Activated T-cell treated with anti-CD3 and anti-CD28 coated beads, Interleukin-2, amount 50 U/mL, for 1 hour (primary cell): ENCODE measurements at places on chromosomes 12 and 14.
A peak's percentile ranks its signal among the peaks of the same experiment; 100 is the strongest.

DNA sequence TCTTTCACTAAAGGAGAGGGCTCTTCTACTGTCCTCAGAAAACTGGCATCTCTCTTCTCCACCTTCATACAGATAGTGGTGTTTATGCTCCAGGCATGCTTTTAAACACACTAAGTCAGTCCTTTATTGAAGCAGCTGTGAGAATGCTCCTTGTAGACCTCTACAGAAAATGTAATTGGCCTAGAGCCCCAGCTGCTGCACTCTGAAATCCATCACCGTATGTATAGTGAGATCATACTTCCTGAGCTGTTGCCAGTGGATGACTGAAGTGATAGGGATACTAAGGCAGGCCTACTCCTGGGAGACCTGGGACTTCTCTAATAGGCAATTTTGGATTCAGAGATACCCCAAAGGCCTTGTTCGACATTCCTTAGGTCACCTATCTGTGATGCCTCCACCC lies 535.4 kb downstream of the RPS29 start:
- DNase-seq: no peak

DNA sequence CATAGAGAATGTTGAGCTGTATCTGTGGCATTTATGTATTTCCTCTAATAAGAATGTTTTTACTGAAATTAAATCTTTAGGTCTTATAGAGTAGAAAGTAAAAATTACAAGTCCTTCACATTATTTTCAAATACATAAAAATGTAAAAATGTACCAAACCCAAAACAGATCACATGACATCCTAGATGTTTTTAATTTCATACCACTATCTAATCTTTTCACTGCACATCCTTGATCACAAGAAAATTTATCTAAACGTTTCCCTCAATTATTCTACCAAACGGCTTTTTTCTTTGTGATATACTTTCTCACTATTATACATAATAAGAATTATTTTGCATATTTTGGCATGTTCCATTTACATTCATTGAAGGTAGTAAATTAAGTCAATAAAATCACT lies 18.3 kb downstream of the SGPP1 start:
- no peak for DNase-seq

GRCh38 chr14:40265096-40265495 lies 832.9 kb upstream of the FBXO33 start:
- DNase-seq: no peak

DNA sequence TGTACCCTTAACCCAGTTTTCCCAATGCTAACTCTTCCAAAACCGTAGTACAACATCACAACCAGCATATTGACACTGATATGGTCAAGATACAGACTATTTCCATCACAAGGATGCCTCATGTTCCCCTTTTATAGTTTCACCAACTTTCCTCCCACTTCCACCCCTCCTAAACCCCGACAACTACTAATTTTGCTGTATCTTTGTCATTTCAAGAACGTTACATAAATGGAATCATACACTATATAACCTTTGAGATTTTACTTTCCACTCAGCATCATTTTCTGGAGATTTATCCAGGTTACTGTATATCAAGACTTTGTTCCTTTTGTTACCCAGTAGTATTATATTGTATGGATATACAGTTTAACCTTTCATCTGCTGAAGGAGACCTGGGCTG lies 88.9 kb downstream of the MED13L start:
- DNase-seq: no peak

- DNase-seq: no peak
Observed at GRCh38 chr14:54538055-54538454, 28.3 kb downstream of the CGRRF1 start.

DNA sequence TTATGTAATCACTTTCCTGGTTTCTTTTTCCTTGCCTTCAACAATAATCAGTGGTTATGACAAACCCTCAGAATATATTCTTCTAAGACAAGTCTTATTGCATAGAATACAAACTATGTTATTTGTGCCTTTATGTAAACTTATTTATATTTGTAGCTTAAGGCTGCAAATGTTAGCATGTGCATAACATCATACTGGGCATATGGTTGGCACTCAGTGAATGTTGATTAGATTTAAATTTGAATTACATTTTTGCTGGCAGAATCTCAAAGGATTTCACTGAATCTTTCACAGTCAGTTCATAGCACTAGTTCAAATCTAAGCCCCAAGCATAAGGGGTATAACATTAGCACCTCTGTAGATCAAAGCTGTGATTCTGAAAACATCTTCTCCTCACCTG lies 113.2 kb upstream of the AEBP2 start:
- DNase-seq: no peak

DNA sequence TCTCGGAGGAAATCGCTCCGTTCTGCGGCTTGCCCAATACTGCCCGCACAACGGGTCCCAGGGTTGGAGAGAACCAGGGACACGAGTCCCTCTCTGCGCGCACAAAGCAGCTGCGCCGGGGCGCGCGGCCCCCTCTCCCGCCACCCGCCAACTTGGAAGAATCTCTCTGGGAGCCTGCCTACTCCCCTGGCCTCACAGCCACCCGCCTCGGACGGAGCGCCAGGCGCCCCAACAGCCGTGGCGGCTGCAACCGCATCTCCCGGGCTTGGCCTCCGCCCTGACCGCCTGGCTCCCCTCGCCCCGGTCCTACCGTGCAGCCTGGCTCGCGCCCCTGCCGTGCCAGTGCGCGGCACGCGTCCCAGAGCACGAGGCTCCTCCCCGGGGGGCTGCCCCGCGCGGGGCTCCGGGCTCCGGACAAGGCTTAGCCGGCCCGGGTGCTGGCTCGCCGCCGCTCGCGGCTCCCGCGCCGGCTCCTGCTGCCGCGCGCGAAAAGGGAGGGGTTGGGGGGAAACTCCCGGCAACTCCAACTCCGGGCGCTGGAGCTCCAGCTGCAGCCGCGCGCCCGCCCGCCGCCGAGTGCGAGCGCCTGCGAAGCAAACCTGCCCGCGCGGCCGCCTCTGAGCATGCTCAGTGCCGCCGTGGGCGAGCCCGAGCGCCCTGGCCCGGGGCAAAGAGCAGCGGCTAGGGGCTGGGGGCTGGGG lies at the start of gene STXBP6:
Gene STXBP6, minus strand, starts transcription at position 580 of the 701 bp plus-strand sequence. CDS start 75,329 bp downstream, outside the sequence.
- DNase-seq: no peak

DNA sequence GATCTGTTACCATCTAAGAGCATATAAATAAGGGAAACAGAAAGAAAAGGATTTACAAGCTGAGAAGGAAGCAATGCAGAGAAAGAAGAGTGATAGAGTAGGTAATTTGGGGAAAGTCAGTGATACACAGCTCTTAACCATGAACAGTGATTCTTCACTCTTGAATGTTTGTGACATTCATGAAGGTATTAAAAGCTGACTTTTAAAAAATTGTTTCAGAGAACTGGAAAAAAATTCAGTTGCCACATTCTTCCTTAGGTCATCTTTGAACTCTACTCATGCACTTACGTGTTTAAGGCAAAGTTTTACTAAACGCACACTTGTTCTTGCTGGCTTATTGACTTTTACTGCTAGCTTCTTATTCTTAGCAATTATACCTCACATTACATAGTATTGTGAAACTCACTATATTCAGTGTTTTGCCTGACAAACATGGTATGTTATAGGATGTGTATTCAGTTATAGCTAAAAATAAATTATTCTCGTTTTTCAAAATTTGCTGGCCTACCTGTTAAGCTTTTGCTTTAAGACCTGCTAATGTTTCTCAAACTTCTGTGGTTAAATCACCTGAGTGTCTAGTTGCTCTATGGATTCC lies 10.9 kb downstream of the HIF1A start:
- no peak for DNase-seq

DNA sequence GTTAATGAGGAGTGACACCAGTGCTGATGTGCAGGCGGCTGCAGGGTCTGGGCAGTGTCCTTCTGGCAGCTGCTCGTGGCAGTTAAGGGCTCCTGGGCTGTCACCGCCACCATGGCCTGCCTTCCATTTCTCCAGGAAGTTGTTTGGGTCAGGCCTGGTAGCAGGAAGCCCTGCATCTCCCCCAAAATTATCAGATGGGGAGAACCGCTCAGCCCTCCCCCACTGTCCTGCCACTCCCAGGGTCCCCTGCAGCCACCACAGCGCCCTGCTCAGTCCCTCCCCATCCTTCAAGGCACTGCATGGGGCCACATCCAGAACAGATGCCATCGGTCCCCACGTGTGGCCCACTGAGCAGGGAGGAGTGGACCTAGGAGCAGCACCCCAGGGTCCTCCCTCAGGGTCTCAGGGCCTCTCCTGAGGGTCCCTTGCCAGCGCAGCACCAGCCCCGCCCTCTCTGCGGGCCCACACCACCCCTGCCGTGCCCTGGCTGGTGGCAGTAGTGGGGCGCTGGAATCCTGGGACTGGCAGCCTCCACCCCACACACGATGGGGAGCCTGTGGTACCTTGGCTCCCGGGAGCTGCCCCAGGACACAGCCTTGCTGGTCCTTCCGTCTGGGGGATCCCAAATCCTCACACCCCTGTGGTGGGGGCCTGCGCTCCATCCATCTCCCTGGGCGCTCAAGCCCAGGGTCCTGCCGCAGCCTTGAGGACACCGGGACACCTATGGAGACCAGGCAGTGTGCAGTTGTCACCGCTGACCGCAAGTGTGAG lies 10.3 kb upstream of the AMN start:
- DNase-seq: no peak

DNA sequence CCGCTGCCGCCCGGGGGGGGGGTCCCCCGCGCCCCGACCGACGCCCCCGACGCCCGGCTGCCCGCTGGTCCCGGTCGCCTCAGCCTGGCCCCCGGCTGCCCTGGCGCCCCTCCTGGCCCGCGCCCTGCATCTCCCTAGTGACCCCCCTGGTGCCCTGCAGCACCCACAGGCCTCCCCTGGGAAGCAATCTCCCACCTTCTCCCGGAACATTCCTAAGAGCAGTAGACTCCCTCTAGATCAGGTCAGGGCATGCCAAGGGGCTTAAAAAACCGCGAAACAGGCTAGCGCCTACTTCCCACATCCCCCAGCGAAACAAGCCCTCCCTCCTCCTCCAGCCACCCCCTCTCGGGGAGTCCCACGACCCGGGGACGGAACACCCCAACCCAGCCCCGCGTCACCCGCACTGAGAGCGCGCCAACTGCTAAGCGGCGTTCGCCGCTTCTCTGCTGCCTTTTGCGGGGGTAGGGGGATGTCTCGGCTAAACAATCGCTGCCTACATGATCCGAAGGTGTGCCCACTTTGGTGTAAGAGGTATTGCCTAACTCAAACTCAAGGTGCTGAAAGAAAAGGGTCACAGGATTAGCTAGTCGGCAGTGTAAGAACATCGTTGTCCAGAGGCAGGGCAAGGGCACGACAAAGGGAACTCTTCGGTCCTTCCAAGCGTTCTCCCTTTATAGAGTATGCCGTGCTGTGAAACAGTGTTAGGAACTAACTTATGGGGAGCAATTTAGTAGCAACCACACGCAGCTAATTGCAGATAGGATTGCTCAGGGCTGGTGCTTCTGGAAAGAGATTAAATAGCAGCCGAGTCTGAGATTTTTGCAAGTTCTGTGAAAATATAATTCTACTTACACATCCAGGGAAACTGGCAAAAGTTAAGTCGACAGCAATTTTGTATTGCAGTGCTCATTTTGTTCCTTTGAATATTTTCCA lies 619 bp upstream of the NTN4 start:
- peak; percentile 42 for DNase-seq

DNA sequence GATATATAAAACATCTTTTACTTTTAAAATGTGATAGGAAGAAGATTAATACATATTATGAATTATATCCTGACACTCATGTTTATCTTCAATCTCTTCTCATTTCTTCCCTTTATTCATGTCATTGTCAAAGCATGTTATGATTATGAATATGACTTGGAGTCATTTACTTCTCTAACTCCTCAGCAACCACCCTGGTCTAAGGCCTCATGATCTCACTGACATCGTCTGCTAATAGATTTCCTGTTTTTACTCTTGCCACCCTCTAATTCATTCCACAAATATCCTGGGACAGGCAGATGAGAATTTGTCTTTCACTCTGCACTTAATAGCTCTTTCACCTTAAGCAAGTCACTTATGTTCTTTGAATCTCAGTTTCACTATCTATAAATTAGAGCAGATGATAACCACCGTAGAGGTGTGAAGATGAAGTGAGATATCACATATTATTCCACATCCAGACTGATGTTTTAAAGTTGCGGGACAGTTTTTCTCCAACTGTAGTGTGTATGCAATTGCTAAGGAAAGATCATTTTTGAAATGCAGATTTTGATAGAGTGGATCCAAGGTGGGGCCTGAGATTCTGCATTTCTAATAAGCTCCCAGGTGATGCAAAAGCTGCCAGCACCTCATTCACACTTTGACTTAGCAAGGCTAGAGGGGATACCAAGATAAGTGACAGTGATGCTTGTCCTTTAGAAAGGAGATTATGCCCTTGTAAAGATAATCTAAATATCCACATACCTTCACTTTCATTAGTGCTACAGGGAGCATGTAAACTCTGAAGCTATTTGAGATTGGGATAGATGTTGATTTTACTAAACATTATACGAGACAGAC lies 3.3 kb upstream of the IAPP start:
- no peak for DNase-seq

GRCh38 chr14:102554821-102555819 lies 37.3 kb upstream of the RCOR1 start:
- DNase-seq: peak; percentile 67

- DNase-seq: no peak
Observed at GRCh38 chr14:54166049-54166950, 209.7 kb upstream of the BMP4 start.

DNA sequence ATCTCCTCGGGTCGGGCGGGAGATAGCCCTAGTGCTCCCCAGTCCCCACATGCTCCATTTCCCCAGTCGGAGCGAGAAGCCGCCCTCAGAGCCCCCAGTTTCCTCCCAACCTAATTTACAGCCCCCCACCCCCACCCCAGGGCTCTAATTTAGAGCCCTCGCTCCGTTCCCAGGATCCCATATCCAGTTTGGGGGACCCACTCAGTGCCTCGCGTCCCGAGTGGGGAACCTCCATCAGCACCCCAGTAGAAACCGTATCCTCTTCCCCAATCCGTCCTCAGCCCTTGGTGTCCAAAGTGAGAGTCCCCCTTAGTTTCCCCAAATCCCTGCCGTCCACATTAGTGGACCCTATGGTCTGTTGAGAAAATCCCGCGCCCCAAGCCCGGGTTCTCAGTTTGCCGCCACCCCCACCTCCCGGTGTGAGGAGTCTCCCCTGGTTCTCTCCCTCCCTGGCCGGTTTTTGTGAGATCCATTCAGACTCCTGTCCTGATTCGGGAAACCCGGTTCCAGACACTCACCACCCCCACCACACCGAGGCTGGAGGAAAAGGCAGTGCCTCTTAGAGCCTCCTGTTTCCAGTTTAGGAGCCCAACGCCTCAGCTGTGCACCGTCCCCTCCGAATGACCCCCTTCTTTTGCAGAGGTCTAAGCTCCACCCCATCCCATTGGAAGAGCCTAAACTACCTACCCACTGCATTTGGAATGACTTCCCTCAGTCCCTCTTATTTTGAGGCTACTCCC lies 809 bp upstream of the MSI1 start:
- DNase-seq: no peak
